ENCODE measurements at places on chromosomes 4 and X.

- no peak for DNase-seq
These were observed 190.0 kb upstream of the NEIL3 start for GRCh38 chr4:177119691-177120090.

DNA sequence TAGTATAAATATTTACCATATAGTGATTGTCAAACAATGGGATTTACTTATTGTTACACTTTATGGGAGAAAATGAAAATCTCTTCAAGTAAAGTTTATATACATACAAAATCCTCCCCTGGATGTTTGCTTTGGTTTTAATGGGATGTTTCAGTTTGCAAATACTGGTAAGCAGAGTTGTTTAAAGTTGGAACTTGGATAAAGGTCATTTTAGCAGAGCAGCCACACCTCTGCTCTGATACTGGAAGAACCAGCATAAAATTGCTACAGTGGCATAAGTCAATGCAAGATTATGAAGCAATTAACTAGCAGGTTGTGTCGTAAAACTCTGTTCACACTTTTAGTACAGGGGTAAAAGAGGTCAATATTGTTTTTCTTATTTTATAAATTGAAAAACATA, 101.2 kb downstream of the TRAPPC11 start:
- DNase-seq = no peak

DNA sequence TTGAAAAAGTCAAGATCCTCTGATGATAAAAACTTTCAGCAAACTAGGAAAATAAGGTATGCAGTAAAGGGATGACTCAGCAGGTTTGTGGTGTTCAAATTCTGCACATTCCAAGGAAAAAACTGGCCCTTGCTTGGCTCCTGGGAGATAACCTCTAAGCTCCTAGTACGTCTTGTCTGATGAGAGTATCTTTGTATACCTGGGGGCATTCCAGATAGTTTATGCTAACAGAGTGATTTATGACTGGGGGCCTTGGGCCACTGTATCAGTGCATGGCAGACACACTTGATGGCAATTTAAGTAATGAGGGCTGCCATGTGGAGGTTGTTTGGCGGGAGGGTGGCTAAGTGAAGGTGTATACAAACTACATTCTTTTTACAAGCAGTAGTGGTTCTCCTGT, 56.9 kb downstream of the NSG1 start:
- no peak for DNase-seq

- DNase-seq = no peak
These were observed 324.7 kb downstream of the LDB2 start for GRCh38 chr4:16573739-16574138.

DNA sequence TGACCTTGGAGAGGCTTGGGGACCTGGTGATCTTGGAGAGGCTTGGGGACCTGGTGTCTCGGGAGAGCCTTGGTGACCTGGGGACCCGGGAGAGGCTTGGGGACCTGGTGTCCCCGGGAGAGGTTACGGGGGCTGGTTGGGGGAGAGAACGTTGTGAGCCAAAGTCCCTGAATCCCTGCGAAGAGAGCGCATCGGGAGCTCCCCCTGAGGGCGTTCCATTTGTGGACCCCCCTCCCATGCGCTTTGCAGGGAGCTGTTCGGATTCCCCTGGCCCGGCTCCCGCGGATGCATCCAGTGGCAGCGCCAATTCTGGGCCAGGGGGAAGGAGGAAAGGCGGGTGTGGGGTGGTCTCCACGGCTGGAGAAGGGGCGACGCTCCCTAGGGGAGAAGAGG, 13.3 kb downstream of the SHOX start:
- DNase-seq = peak; percentile 27
